Thyroid gland (tissue), 4 donors: ENCODE measurements at places on chromosomes 11 and 22.
A peak's percentile ranks its signal among the peaks of the same experiment; 100 is the strongest.

GRCh38 chr22:50700387-50701075 lies 27.9 kb downstream of the SHANK3 start:
- no peak for DNase-seq

GRCh38 chr22:24503843-24504338 lies 8.8 kb downstream of the UPB1 start:
- no peak for DNase-seq

GRCh38 chr22:49303781-49304461 lies 523.8 kb downstream of the BRD1 start:
- no peak for DNase-seq

- no peak for DNase-seq
These were observed 1.7 kb downstream of the PTPN5 start for GRCh38 chr11:18789942-18790341.

DNA sequence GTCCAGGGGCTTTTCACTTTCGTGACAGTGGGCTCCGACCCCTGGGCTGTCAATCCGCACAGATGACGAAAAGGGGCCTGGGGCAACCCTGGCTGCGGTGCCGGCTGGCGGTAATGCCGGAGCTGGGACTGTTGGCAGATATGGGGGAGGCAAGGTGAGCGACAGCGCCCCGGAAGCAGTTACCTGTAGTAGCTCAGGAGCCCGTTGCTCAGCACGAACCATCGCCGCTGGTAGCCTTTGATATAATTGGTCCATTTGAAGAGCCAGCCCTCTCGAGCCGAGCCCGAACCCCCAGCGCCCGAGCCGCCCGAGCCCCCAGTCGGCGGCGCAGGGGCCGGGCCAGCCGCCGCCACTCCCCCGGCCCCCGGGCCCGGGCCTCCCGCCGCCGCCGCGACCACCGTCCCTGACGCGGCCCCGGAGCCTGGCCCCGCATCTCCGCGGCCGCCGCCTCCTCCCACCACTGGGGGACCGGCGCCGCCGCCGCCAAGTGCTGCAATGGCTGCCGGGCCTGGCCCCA lies 396 bp downstream of the OSBP start:
- DNase-seq, result peak; percentile 81

DNA sequence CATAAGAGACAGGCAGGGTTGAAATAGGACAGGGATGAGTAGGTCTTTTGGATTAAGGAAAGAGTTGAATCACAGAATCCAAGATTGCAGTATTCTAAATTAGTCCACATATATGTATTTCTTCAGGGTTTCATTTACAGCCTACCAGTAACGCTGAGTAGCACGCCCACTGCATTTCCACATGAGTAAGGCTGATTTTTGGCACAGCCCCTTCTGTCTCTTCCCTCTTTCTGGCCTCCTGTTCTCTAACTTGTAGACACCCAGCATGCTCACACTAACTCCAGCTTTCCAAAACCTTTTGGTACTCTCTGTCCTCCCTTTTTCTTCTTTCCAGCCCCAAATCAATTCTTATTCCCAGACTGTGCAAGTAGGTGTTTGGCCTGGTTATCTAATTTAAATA lies 3.7 kb upstream of the SIK2 start:
- no peak for DNase-seq

- no peak for DNase-seq
These were observed 6.9 kb downstream of the OSBPL5 start for GRCh38 chr11:3158131-3158591.

- no peak for DNase-seq
These were observed 47.8 kb downstream of the BRSK2 start for GRCh38 chr11:1437500-1437899.

- DNase-seq, result no peak
These were observed 81.6 kb upstream of the SORL1-AS1 start for GRCh38 chr11:121534131-121535093.

GRCh38 chr11:67592880-67593564 lies 9.4 kb downstream of the GSTP1 start:
- no peak for DNase-seq

DNA sequence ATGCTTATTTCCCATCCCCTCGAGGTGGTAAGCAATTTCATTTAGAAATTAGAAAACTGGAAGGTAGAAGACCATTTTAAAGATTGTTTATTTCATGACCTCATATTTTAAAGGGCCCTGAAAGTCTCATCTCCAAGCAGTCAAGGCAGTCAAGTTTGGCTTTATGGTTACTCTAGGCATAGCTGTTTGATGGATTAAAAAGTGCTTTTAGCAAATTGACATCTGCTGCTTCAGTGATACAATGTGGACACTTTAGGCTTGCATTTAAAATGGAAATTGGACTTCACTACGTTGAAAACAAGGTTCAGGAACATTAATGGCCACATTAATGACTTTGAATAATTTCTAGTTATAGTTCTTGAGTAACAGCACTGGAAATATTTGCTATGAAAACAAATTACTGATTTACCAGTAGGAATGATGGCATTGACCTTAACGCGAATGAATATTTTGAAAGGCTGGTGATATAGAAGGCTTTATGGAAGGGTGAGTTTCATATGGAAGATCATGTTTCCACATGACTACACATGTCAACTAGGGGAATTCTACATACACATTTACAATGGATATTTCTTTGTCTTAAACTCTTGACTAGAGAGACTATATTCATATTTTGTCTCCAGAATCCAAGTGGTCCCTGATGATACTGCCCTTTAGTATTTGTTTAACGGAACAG lies 873.5 kb downstream of the JRKL start:
- DNase-seq, result no peak

DNA sequence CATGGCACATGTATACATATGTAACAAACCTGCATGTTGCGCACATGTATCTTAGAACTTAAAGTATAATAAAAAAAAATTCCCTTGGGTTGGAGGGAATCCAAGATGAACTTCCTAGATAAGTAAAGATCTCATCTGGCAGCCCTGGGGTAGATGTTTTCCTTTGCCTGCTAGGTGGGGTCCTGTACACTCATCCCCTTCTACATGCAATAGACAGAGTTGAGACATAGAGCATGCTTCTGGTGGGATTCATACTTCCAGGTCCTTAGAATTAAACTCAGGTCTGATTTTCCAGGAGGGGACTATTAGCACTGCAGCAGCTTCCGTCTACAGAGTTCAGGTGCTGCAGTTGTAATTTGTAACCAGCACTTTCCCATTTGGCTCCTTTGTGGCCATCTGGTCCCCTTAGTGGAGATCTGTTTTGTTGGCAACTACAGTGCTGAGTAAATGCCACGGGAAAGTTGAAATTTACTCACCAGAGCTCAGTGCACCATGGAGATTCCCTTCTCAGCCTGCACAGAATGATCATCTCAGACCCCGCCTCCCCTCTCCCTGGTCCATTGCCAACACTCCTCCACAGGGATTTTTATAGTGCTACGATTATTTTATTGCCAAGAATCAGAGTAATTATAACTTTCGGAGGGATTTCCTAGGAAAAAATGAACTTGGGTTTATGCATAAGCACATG lies 220.1 kb upstream of the E2F8 start:
- peak; percentile 76 for DNase-seq

DNA sequence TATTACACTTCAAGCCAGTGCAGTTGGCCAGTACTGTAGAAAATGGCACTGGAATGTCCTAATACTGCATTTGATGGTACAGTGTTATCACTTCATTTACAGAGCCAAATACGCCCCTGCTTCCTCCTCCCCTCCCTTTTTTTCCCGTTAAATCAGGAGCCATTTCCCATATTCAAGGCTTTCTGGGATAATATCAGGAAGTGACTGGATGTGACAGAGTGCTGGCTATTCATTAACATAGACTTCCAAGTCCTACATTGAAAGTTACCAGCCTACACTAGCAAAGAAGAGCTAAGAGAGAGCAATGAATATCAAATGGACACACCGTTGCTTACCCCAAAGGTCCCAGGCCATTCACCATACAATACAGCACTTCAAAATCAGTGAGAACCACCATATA lies 32.1 kb upstream of the ABCC8 start:
- DNase-seq, result no peak

DNA sequence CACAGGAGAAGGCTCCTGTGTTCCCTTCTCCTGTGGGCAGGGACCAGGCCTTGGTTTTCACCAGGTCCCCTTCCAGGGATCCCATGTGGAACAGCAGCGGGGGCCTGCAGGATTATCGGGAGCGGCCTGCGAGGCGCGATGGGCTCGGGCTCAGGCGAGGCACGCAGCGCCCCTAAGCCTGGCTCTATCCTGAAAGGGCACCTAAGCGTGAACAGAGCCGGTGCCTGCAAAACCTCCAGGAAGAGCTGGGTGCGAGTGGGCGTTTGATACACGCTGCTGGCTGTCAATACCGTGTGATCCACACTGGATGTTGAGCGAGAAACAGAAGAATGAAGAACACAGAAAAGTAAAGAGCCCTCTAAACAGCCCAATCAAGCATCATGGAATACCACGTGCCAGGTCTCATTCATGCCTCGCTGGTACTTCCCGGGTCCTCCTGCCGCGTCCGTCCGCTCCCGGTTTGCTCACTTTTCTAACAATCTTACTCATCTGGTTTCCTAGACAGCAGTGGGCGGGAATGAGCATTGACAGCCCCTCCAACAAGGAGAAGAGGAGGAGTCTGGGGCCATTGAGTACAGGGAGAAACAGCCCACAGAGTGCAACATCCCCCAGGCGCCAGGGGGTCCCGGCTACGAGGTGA lies 12.5 kb downstream of the OSBPL5 start:
- DNase-seq, result no peak

- no peak for DNase-seq
These were observed 16.6 kb downstream of the OSBP start for GRCh38 chr11:59598961-59599360.

DNA sequence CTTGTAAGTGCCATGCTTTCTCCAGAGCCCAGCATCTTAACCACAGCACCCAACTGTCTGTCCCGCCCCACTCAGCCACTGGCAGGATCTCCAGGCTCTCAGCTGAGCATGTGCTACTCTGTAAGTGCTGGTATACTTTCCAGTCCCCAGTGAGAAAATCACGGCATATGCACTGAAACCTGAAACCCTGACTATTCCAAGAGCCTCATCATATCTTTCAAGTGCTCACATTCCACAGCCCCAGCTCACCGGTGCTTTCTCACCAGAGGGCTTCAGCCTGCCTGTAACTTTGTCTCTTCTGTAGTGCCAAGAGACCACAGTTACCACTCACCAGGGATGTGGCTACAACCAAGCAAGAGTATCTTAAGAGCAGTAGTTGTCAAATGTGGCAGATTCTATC lies 24.4 kb upstream of the PAMR1 start:
- DNase-seq, result peak; percentile 77

GRCh38 chr11:27313157-27313821 lies 49.7 kb downstream of the CCDC34 start:
- no peak for DNase-seq

DNA sequence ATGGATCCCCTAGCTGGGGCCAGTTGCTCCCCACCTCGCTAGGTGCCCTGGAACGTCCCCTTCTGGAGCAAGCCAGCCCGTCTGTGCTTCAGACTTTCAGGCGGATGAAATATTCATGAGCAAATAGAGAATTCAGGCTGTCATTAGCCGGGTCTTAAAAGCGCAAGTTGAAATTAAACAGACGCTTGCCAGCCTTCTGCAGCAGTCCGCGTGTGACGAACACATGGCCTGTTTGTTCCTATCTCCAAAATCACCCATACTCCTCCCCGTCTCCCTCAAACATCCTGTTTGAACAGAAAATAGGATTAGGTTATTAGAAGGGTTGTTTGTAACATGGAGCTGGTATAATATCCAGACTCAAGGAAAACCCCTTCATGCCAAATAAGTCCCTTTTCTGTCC lies 38.7 kb downstream of the MYO18B start:
- DNase-seq, result no peak

DNA sequence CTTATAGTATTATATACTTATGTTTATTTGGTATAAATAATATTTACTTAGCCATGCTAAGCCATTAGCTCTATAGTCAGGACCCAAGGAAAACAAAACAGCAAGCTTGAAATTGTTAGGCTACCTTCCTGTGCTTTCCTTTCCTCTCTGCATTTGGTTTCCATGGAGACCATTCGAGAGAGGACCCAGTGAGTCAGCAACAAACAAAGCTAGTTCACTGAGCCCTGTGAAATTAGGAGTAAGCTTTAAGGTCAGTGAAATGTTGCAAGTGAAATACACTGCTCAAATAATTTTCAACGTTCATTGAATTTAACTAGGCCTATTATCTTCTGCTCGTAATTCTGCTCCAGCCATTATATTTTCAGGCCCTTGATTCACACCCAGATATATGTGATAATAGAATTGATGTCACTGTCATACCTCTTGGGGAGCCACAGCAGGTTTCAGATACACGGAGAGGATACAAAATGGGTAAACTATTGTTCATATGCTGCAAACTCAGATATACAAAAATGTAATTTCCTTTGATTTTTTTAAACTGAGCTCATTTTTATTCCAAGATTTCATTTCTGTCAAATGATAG lies 9.1 kb upstream of the OR10D3 start:
- DNase-seq, result peak; percentile 47

DNA sequence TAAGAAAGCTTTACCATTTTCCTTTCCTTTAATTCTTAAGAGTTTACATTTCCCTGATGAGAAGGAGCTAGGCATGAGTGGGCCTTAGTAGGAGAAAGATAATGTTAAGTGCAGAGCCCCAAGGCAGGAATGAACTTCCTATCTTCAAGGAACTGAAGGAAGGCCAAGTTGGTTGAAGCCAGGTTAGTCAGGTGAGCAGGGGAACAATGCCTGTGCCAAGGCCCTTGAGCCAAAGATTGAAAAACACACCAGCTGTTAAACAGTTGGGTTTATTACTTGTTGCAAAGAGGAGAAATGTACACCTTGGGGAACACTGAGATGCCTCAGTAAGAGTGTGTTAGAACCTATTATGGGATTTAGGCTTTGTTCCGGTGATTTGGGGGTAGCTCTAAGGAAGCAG lies 10.0 kb downstream of the CNTF start:
- DNase-seq, result peak; percentile 56

DNA sequence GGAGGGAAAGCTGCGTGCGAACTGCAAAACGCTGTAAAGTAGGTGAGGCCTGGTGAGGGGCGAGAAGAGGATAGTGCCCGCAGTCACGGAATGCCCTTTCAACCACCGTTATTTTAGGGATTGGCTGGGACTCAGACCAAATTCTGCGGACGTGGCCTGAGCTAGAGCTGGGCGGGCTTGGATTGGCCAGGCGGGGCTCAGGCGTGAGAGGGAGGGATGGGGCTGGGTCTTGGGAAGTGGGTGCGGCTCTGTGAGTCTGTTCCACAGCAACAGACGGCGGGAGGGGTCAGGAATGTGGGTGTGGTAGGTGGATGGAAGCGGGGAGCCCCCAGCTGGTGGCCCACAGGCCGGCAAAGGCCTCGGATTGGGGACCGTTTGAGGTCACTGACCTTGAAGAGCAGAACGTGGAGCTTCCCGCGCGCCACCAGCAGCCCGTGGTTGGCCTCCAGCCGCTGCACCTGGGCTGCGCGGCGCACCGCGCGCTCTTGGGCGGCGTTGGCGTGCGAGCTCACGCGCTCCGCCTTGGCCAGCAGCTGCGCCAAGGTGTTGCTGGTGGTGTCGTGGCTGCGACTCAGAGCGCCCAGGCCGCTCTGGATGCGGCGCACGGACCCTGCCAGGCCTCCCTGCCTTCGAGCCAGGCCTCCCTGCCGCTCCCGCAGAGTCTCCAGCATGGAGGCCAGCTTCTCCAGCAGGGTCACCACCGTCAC lies 444 bp downstream of the CAVIN3 start:
- peak; percentile 70 for DNase-seq

GRCh38 chr11:132563050-132563449 lies 969.3 kb downstream of the OPCML start:
- no peak for DNase-seq
